CD4-positive, alpha-beta T cell treated with Interleukin-6 for 4 hours (primary cell): ENCODE measurements at places on chromosomes 12 and 14.

DNA sequence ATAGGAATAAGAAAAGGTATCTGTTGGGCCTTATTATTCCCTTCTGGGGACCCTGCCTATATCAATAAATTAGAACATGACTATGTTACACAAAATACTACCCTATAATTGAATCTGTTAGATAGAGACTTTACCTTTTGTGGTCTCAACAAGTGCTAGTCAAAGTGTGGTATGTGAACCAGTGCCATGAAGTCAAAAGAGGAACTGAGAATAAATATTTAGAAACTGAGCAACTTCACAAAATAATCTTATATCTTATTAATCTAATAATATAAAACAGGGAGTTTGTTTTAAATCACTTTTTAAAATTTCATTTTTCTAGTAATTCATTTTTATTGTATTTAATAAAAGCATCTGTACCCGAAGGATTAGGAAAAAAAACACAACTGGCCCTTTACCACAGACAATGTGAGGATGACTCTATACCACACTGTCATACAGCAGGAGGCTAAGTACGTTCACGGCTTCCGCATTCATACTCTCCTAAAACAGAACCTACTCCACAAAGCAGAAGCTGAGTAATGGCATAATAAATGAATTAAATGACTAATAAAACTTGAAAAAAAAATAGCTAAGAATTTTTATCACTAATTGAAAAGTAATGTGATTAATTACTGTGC is 42.1 kb downstream of the SEC23A start:
- DNase-seq, result no peak

DNA sequence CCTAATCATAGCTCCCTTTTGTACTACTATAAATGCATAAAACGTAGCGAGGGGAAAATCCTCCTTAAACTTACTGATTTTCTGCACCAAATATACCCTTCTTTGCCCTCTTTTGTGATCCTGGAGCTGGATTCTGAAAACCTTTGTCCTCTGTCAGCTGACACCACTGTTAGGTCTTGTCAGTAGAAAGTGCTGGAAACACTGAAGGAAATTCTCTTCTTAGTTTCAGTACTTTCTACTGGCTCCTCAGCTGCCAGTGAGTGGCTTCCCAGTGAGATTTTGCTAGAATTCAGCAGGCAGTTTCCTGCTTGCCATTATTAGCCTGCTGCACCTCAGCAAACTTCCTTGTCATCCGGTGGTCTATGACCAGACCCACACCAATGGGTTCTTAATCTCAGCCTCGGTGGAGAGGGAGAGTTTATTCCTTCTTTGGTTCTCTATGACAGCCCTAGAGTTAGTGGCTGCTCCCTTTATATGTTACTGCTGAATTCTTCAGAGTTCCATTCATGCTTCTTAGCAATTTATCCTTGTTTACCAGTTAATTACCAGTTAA is 476.2 kb downstream of the FSCB start:
- DNase-seq, result no peak

- DNase-seq, result no peak
Measured at GRCh38 chr12:7146228-7146627, 16.1 kb downstream of the CLSTN3 start.

DNA sequence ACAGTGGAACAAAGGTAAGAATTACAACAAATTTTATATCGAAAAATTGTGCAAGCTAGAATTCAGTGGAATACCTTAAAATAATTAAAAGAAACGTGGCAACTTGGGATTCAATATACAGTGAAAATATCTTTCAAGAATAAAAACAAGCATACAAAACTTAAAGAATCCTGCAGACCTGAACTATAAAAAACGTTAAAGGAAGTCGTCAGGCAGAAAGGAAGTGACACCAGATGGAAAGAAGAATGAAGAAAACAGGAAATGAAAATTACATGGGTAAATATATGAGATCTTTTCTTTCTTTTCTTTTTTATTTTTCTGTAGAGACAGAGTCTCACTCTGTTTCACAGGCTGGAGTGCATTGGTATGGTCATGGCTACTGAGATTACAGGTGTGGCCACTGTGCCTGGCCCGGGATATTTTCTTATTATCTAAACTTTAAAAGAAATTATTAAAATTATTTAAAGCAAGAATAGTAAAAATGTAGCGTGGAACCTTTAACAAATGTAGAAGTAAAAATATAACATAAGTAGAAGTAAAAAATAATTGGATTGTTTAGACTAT is 4.7 kb downstream of the MGP start:
- no peak for DNase-seq

- DNase-seq, result no peak
Measured at GRCh38 chr12:27163048-27163715, 80.8 kb upstream of the C12orf71 start.

- DNase-seq, result peak; percentile 22
Measured at GRCh38 chr12:12612358-12612757, 682 bp downstream of the CREBL2 start.

DNA sequence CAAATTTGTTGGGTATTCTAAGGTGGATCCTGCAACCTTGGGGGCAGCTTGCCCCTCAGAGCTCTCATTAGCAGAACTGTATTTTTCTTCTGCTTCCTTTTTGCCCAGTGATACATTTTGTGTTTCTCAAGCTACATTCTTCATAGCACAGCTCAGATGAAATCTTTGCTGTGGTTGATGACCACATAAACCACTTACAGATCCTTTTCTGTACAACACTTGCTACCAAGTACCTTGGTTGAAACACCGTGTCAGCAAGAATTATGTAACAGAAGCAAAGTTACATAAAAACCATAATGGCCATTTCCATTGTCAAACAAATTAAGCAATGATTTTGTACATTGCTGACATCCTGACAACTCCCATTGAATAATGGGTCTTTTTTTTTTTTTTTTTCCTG is 9.7 kb upstream of the PLBD1 start:
- no peak for DNase-seq

GRCh38 chr12:62379026-62379722 is 87.5 kb upstream of the MON2 start:
- no peak for DNase-seq

DNA sequence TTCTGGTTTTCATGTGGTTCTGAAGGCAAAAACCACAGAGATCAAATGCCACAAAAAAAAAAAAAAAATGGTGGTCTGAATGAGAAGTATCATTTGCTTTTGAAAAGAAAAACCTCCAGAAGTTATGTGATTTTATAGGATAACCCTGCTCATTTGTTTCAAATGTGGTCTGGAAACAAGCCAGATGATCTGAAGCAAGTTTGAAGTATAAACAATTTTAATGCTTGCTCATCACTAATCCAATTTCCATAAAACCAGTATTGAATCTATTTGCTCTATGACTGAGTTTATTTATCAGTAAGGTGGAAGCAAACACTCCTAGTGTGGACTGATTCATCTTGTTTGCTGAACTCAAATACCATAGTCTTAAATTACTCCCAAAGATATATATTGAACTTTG is 407.3 kb upstream of the FLRT2 start:
- DNase-seq, result no peak

- no peak for DNase-seq
Measured at GRCh38 chr12:18224745-18225144, 36.6 kb upstream of the PIK3C2G start.

DNA sequence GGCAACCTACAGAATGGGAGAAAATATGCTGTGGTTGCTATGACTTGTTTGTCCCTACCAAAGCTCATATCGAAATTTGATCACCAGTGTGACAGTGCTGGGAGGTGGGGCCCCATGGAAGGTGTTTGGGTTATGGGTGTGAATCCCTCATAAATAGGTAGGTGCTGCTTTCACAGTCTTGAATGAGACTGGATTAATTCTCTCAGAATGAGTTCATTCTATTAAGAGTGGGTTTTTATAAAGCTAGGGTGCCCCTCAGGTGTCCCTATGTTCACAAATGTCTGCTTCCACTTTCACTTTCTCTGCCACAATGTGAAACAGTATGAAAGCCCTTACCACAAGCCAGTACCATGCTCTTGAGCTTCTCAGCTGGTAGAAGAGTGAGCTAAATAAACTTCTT is 133.5 kb downstream of the CPNE8 start:
- DNase-seq, result no peak

DNA sequence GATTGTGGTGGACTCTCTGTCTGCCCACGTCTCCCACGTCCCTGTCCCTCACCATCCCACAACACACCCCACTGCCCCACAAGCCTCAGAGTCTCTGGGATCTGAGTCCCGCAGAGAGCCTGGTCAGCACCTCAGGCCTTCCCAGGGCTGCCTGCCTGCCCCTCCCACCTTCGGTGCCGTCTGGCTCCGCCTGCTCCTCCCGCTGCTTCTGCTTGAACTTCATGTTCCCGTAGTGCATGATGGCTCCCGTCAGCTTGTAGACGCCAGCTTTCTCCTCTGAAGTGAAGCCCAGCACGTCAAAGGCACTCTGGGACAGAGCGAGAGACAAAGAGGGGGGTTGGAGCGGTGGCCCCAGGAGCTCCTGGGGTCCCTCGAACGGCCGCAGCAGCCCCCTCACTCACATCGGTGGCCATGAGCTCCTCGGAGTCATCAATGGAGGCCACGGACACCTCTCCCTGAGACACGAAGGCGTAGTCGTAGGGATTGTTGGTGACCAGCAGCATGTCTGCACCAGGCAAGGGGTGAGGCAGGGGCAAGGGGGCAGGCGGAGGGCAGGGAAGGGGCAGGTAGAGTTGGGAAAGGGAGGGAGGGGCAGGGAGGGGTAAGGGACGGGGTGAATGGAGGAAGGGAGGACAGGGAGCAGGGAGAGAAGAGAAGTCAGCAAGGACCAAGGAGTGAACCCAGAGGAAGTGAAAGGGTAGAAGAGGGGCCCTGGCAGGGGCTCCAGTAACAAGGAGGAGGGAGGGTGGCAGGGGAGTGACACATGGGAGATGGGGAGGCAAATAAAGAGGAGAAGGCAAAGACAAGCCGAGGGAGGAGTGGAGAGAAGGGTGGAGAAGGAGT is 5.6 kb downstream of the MYH6 start:
- DNase-seq, result no peak

DNA sequence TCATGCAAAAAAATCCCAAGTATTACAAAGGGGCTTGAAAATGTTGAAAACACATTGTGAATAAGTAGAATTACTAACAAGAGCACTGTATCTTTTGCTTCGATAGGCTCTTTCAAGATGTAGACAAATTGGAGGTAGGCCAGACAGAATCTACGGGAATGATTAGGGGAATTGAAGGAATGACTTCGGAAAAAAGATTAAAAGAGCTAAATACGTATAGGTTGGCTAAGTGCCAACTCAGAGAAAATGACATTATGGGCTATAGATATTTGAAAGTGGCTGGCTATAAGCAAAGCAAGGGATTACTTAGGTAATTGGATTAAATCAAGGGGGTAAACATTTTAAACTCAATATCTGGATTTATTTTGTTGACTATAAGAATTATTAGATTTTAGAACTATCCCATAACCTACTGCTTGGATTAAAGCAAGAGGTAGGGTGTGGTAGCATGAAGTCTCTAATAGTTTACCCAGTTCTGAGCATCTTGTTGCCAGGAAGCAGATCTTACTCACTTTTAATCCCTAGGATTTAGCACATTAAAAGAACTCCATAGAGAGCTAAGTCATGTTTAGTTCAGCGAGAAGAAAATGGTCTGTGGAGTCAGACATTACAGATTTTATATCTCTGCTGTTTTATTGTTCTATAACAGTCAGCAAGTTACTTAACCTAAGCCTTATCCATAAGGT is 489.8 kb downstream of the DIO2 start:
- no peak for DNase-seq

DNA sequence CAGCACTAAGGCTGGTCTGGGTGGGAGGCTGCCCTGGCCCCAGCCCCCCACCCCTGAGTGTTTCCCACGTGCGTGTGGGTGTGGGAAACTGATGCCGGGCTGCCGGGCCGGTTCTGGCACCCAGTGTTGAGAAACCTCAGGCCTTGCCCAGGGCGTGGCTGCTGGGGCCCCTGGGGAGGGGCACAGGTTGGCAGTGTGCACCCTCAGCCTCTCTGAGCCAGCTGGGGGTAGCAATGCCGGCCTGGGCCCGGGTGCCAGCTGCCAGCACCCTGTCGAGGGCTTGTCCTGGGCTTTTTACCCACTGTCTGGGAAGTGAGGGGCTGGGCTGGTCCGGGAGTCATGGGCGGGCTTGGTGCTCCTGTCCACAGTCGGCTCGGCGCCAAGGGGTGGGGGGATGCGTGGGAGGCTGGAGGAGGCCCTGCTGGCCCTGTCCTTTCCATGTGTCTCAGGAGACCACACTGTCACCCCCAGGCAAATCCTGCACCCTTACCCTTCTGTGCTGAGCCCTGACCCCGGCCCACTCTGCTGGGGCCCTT is 15.7 kb downstream of the ASPG start:
- DNase-seq, result no peak

DNA sequence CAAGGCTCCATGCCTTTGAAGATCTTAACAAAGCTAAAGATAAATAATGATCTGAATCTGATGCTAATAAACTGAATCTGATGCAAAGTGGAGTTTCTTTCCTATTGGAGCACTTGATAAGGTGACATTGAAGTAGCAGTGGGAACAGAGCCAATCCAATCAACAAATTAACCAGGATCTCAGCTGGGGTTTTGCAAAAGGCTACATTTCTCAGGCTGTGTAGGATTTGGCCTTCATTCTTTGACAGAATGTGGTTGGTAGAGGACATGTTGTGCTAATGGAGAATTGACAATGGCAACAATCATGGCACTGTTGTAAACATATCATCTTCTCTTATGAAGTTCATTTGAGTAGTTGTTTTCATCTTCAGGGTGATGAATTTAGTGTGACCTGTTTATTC is 164.9 kb downstream of the CCDC91 start:
- no peak for DNase-seq
